ENCODE measurements at places on chromosomes 6 and 20.

- no peak for DNase-seq
These were observed 21.3 kb downstream of the STK35 start for GRCh38 chr20:2122936-2123335.

GRCh38 chr20:55269913-55270312 lies 735.4 kb downstream of the CBLN4 start:
- DNase-seq = no peak

GRCh38 chr20:11140359-11140758 lies 466.6 kb upstream of the JAG1 start:
- DNase-seq = no peak

DNA sequence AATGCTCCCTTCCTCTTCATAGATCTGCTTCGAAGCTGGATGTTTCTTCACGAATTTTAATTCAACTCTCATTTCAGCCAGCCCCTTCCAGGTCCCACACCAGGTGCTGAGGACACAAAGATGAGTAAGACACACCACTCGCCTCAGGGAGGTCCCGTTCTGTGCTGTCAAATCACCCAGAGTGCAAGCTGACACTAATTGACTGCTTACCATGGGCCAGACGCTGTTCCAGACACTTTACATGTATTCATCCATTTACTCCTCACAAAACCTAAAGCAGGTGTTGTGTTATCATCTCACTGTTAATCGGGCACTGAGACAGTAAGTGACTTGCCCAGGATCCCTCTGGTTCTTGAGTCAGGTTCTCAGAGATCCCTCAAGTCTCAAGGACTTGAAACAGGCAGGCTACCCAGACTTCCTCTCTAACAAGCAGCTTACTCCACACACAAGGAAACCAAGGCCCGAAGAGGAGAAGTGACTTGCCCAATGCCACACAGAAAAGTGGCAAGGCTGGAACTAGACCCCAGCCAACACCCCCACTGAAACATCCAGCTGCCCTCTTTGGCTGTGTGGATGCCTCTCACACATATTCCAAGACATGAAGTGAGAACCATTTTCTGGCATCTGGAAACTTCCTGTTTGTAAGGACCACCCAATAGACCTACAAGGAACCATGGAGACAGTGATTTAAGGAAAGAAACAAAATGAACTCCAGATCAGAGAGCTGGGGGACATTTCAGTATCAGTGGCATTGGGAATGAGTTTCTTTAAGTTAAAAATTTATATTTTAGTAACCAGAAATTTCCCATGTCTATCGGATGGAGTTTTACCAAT lies 174.5 kb downstream of the CDC5L start:
- no peak for DNase-seq

GRCh38 chr6:25154034-25154596 lies 125.1 kb upstream of the CARMIL1 start:
- no peak for DNase-seq

DNA sequence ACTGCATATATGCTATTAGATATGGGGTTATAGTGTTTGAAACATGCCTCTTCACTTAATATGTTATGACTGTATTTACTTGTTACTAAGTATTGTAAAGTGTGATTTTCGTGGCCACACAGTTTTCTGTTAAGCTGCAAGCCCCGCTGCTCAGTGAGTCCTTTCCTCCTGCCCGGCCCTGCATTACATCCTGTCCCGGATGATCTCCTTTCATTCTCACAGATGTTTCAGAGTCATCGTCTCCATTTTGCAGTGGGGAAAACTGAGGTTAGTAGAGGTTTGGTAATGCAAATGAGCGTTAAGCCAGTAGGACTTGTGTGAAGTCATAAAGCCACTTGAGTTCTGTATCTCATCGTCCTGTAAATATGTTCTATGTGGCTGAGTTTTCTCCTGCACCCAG lies 155.5 kb downstream of the CFAP61 start:
- no peak for DNase-seq

DNA sequence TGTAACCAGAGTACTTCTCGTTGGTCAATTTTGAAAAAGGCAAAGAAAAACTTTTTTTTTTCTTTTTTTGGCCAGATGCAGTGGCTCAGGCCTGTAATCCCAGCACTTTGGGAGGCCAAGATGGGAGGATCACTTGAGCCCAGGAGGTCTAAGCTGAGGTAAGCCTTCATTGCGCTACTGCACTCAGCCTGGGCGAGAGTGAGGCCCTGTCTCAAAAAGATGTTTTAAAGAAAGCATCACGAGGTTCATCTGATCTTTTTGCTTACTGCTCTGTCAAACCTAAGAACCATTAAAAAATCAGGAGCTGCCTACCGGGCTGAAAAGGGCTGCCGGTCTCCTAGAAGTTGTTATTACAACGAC lies 607 bp downstream of the LYRM2 start:
- DNase-seq = no peak

GRCh38 chr6:71289039-71289801 lies 609 bp downstream of the OGFRL1 start:
- DNase-seq = no peak

DNA sequence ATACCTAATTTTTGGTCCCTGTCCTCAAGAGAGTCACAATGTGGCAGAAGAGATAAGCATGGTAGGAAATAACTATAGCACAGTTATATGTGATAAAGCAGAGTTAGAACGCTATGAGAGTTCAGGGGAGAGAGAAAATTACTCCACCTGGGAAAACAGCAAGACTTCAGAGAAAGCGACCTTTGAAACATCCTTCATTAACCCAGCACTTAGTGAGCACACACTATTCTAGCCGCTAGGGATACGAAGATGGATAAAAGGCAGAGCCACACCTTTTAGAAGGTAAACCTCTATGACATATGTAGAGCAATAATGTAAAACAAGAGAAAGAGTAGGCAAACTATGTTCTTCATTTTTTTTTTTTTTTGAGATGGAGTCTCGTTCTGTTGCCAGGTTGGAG lies 264.3 kb downstream of the PTPRK start:
- no peak for DNase-seq

GRCh38 chr6:165800337-165800736 lies 137.3 kb upstream of the PDE10A start:
- no peak for DNase-seq

Measured in cerebellar nuclear complex (tissue), 1 donor.